NCI-H146 (cell line): ENCODE measurements at places on chromosomes 2 and 18.

DNA sequence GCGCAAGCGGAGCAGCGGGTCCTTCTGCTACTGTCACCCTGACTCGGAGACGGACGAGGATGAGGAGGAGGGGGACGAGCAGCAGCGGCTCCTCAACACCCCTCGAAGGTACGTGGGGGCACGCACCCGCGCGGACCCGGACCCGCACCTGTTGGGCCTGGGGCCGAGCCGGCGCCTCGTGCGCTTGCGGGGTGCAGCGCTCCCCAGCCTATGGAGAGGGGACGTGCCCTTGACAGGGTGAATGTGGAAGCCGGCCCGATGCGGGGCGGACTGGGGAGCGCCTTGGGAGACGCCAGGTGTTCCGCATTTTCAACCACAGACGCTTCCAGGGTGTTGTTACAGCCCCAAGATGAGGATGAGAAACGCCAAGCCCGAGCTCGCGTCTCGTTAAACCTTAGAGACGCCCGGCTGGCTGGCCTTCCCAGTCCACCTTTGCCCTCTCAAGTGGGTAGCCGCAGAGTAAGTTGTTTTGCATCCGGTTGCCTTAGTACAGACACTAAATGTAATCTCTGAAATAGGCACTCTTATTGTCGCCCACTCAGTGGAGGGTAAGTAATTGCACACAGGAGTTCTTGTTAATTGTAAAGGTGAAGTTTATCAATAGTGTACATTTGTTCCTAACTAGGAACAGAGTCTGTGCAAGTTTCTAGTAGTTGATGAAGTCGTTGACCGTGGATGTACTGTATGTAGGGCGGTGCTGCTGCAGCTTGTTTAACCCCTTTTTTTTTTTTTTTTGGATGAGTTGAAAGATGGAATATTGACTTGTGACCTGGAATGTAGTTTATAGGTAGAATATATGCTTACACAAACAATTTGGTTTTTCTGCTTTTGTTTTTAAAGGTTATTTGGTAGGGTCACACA, 815 bp downstream of the GMCL1 start:
- DNase-seq, result peak; percentile 36

- DNase-seq, result no peak
These were observed 32.9 kb upstream of the LYPD6B start for GRCh38 chr2:149005471-149006077.

DNA sequence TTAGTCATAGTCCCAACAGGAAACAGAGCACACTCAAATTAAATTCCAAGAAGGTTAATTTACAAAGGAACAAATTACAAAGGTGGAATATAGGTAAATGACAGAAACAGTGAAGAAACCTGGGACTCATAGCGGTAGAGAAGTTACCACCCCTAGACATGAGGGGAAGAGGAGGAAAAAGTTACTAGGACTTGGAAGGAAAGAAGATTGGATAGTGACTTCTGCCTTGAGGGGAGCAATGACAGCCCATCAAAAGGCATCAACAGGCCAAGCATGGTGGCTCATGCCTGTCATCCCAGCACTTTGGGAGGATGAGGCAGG, 2.4 kb upstream of the PDE11A start:
- DNase-seq, result no peak

- DNase-seq, result no peak
These were observed 72.0 kb upstream of the AFF3 start for GRCh38 chr2:100214265-100214971.

DNA sequence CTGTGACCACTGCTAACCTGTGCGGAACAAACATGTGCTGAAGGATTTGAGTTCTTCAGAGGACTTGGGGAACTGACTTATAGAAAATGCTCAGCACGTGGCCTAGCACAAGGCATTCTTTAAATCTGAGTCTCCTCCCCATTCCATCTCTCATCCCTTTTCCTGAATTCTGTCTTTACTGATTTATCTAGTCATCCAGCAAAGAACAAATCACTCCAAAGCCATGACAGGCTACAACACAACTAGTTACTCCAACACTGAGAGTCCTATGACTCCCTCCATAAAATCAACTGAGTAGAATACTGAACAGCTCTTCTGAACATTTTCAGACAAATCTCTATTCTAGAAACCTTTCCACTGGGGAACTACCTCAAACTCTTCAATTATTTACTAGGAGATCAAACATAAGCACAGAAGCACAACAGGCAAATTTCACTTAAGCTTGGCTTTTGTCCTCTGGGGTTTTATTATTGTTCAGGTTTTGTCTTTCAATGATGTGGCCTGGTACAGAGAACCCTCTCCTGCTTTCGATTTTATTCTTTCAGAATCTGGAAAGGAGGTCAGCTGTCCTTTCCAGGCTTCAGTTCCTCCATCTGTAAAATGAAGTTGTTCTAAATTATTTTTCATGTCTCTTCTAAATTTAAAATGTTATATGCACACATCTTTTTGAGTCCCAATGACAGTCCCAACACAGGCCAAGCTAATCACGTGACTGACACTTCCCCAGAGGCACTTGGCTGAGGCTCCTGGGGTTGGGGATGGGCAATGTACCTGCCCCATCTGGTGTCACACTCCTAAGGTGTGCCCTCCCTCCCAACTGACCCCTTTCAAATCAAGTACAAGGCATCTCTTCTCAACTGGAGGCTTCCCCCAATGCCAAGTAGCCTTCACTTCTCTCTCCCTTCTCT, 31.8 kb downstream of the RNU4ATAC start:
- no peak for DNase-seq

DNA sequence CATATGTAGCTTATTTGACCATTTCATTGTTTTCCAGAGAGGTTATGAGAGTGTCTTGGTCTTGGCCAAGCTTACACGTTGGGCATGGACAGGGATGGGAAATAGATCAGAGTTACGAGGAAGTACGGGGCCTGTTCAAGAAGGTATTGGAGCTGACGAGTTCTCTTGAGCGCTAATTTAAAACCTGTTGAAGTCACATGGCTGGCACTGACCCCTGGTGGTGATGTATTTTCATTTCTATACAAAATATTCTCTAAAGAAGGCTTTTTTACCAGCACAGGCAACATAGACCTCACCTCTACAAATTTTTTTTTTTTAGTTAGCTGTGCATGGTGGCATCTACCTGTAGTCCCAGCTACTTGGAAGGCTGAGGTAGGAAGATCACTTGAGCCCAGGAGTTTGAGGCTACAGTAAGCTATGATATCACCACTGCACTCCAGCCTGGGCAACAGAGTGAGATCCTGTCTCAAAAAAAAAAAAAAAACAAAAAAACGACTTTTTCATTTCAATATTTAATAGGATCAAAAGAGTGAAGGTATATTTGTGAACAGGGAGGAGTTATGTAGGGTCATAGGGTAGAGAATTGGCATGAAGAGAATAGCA, 19.6 kb downstream of the UGP2 start:
- DNase-seq, result peak; percentile 50

DNA sequence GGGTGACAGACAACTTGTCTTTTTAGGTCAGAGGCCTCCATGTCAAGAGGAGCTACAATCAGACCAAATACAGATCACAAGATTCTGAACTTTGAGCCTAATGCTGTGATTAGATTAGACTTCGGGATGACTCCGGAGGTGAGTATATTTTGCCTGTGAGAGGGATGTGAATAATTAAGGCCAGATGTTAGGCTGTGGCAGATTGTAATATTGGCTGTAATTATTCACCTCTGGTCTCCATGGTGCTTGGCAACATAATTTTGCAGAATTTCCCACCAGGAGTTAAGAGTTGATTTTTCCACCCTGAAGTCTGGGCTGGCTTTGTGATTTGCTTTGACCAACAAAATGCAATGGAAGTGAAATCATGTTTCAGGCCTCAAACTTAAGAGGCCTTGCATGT, 108.2 kb upstream of the CWC22 start:
- no peak for DNase-seq

GRCh38 chr2:21687589-21687988, 563.8 kb downstream of the TDRD15 start:
- no peak for DNase-seq

DNA sequence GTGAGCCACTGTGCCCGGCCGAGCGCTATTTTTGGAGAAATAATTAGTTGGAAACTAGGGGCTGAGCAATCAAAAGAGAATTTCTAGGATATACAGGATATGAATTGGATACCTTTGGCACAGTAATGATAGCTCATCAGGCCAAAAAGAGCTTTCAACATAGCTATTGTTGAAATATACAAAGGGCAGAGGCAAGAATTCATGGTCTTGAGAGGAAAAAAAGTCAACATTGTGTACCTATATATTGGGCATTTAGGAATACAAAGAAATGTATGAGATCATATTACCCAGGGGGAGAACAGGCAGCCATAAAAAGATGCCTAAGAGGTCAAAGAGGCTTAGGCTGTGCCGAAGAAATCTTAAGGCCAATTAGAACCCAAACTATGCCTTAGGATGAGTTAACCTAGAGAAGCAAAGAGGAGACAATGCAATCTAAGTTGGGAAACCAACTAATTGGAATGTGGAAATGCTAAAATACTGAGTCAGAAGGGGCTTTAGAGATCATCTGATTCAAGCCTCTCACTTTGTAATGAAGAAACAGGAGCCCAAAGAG, 99.0 kb downstream of the RBBP8 start:
- no peak for DNase-seq

DNA sequence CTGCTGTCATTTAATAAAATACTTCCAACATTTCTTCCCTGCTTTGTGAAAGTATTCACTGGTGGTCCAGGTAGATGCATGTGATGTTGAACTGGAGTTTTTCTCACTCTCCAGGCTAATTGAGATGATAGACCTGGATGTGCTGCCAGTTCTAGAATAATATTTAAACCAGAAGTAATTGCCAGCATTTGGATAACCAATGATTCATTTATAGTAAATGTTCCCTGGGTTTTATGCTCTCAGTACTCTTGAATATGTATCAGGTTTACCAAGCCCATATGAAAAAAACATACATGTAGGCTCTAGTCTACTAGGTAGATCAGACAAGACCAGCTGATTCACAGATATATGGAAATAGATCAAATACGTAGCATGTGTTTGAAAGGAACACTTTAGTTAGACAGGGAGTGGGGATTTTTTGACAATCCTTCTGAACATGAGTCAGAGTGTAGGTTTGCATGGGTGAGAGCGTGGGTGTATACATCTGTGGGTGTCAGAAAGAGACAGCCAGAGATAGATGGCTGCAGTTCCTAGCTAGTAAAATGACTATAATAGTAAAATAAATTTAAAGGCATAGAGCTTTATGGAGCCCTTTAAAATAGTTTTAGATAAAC, 115.1 kb downstream of the NAB1 start:
- DNase-seq, result no peak

DNA sequence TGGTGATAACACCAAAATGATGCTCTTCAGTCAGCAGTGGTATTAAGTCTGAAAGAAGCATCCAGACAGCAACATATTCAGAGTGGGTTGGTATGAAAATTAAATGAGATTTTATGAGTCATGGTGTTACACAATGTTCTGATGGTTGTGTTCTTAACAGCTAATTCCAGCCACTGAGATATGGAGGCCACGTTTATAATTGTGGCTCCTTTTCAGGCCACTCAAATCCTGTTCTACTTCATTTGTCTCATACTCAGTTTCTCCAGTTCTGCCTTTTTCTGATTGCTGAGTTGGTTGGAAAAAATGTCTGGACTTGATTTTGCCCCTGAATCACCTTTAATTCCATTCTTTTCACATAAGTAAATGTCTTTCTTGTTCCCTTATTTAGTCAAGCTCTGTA, 162.7 kb upstream of the COL3A1 start:
- no peak for DNase-seq

GRCh38 chr2:46535360-46535759, 56.0 kb downstream of the TMEM247 start:
- DNase-seq, result no peak

DNA sequence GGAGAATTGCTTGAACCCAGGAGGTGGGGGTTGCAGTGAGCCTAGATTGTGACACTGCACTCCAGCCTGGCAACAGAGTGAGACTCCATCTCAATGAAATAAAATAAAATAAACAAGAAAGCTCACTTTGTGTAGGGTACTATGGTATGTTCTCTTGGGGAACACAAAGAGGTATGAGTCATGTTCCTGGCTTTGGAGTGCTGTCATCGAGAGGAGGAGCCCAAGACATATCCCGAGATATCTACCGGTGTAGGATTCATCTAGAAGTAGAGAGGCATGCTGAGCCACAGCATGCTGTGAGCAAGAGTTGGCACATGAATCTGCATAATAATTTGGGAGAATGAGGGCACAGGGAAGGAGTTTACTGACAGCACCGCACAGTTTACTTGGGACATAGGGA, 244.9 kb upstream of the EPHA4 start:
- DNase-seq, result no peak
